ENCODE measurements at places on chromosomes 5 and 9.
A peak's percentile ranks its signal among the peaks of the same experiment; 100 is the strongest.

GRCh38 chr5:61401726-61402125 lies 69.7 kb downstream of the ZSWIM6 start:
- DNase-seq, result no peak

DNA sequence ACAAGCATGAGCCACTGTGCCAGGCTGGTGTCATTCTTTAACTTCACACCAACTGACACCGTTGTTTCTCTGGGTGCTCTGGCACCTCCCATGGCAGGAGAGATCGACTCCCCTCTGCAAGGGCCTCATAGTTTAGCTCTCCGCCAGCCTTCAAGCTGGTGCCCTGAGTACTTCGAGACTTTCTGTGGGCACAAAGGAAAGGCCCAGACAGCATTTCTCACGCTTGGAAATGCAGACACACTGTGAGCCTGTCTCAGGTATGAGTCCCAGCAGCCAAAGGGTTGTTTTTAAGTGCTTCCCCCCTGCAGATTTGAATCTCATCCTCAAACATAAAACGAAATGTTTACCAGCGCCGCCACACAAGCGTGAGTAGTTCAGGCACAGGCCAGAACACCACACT lies 11.1 kb upstream of the TCF7 start:
- DNase-seq, result no peak

- no peak for DNase-seq
These were observed 1.1 kb downstream of the EPB41L4B start for GRCh38 chr9:109319626-109320241.

DNA sequence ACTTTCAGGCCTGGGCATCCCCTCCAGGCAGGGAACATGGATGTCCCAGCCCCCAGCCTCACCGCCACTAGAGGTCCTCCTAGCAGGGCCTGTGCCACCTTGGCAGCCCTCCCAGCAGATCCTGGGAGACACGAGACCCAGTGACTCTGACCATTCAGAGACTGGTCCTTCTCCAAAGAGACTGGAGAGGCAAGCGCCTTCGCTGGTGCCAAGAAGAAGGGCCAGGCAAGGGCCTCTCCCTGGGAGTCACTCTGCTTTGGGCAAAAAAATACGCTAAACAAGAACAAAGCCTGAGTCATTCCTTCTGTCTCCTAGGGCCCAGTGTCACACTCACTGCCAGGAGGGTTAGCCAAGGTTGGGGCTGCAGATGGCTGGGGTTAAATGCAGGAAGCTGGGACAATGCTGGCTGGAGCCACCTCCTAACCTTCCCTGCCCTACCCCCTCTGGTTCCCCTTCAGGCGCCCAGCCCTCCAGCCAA lies 35.3 kb upstream of the SMIM23 start:
- DNase-seq, result peak; percentile 4

- no peak for DNase-seq
These were observed 279.4 kb downstream of the CDH10 start for GRCh38 chr5:24365406-24365805.

GRCh38 chr5:169531631-169532030 lies 51.9 kb upstream of the SPDL1 start:
- DNase-seq, result no peak

DNA sequence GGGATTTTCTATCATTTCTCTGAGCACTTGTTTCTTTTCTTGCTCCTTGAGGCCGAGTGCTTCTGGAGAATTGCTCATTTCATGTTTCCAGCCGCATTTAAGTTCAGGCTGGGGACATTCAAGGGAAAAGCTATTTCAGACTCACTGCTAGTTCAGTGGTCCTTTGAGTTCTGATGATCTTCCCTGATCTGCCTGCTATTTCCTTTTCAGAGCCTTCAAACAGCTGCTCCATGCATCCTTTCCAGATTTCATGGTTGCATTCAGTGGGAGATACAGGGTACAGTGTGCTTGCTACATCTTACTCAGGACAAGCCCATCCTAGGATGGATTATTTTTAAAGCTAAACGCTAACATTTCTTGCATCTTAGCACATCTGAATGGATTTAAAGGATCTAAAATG lies 14.7 kb downstream of the NDUFS4 start:
- no peak for DNase-seq

GRCh38 chr9:134204041-134204440 lies 39.7 kb upstream of the RNU6ATAC start:
- DNase-seq, result no peak

DNA sequence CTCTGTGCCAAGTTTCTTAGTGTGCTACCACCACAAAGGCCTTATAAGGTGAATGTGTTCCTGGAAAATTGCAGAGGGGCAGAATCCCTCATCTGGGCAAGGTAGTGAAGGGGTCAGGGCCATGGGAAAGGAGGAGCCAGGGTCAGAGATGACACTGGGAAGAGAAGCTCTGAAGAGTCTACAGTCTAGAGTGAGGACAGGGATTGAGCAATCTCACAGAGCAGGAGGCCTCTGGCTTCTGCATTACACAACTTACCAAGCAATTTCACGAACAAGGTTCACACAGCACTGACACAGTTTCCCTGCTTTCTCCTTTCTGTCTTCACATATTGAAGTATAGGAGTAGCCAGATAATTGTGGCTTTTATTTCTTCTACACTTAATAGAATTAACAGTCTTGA lies 24.5 kb upstream of the IDNK start:
- peak; percentile 66 for DNase-seq

- no peak for DNase-seq
These were observed 107.3 kb downstream of the OR2K2 start for GRCh38 chr9:111222757-111223156.

- no peak for DNase-seq
These were observed 97.3 kb downstream of the ZNF462 start for GRCh38 chr9:106960258-106960657.

- DNase-seq, result no peak
These were observed 114.1 kb downstream of the PCSK5 start for GRCh38 chr9:76004526-76004925.

DNA sequence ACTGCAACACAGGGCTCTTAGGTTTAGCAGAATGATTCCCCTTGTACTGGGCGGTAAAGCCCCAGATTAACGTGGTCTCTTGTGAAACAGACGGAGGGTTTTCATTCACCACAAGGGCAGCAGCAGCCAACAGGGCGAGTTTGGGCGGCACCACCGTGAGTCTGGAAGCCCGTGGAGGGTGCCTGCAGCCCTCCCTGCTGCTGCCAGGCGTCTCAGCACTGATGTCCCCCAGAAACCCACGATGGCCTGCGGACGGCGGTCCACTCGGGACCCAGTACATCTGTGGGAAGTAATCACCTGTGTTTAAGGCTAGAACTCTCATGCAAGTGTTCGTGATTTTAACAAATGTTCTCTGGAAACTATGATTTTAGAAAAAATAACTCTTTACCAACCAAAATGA lies 67.8 kb downstream of the IRX2 start:
- DNase-seq, result no peak

DNA sequence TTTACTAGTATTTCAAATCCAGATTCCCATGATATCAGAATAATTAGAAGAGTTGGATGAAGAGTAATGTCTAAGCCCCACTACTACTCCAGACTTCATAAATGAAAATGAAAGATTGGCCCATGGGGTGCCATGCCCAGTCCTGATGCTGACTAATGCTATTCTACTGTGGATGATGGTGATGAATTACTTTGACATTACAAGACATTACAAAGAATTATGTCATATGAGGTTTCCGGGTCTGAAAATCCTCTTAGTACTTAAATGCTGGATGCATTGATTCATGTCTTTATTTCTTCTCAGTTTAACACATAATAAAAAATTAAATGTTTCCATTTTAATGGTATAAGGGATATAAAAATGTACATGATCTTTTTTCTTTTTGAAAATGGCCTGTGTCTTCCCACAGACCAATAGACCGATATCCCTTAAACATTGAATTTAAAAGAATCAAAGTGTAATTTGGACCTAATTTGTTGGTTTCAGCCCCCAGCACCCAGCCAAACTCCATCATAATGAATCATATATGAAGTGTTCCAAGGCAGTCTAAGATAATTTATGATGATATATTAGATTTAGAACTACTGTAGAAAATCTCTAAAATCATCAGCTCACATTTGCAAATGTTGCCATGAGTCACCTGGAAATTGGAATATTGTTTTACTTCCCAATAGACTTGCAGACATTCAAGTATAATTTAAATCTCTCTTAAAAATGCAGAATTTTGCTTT lies 223.6 kb upstream of the SGCD start:
- no peak for DNase-seq

GRCh38 chr9:36158122-36158521 lies 11.1 kb upstream of the CCIN start:
- DNase-seq, result no peak
